ENCODE measurements at places on chromosomes 3 and 15.

GRCh38 chr15:45030743-45031142, 7.7 kb downstream of the SORD start:
- DNase-seq: no peak

DNA sequence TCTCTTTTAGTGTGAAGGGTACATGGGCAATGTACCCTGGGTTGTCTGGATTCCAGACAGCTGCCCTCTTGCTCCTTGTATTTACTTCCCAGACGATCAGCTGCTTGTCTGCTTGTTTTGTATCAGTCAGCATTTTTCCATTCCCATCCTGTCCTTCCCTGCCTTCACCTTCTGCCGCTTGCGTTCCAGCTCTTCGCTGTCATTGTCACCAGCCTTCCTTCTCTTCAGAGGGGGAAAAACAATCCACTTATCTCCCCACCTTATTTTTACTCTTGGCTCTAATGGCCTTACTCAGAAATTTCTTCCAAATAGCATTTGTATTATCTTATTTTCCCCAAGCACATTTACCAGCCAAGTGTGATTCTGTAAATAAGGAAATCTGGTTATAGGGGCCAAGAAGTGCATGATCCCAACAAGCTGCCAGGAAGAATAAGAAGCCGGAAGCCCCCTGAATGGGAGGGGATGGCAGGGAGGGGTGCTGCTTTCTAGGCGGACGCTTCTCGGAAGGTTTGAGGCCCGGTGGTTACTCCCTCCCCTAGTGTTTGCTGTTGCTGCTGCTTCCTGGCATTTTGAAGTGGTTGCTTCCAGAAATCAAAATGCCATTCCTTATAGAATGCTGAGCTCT, 497.6 kb downstream of the NTRK3 start:
- DNase-seq: no peak

DNA sequence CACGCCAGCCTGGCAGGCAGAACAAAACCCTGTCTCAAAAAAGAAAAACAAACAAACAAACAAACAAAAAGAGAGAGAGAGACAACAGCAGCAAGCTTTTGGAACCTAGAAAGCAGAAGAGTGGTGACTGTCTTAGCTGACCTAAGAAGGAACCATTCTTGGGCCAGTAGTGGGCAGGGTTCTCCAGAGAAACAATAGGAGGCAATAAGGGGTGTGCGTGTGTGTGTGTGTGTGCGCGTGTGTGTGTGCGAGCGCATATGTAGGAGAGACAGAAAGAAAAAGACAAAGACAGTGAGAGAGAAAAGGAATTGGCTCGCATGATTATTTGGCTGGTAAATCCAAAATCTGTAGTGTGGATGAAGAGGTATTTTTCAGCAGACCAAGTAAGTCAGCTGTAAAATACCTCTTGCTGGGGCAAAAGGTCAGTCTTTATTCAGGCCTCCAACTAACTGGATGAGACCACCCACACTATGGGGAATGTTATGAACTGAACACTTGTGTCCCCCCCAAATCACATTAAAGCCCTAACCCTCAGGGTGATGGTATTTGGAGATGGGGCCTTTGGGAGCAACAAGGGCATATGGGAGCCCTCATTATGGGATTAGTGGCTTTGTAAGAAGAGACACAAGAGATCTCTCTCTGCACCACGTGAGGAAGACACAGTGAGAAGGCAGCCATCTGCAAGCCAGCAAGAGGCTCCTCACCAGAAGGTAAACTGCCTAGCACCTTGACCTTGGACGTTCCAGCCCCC, 15.1 kb upstream of the BLM start:
- no peak for DNase-seq

GRCh38 chr3:29427266-29428103, 146.6 kb downstream of the RBMS3 start:
- no peak for DNase-seq

DNA sequence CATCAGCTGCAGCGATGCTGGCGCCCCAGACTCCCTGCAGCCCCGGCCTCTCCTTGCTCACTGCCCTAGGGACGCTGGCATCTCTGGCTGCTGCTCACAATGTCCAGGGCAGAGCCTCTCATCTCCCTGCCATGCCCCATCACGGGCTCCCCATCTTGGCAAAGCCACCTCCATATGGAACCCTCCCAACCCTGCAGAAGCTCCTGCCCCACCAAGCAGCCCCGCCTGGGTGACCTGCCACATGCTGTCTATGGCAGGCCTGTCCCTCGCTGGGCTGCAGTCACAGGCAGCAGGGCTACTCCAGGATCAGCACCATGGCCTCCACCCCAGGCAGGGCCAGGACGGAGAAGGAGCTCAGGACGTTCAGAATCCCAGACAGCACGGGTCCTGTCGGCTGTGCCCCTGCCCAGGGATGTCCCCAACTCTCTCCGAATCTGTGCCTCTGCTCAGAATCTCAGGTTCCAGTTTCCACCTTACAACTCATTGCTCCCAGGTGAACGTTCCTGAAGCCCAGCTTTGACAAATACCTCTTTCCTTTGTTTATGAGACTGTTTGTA, 58.4 kb downstream of the PLXNA1 start:
- DNase-seq: no peak

- no peak for DNase-seq
Measured at GRCh38 chr15:74994236-74994635, 1.1 kb upstream of the SCAMP5 start.

- DNase-seq: no peak
Measured at GRCh38 chr3:104687362-104687761, 679.3 kb upstream of the ALCAM start.

- no peak for DNase-seq
Measured at GRCh38 chr3:18234717-18235335, 190.3 kb downstream of the SATB1 start.

DNA sequence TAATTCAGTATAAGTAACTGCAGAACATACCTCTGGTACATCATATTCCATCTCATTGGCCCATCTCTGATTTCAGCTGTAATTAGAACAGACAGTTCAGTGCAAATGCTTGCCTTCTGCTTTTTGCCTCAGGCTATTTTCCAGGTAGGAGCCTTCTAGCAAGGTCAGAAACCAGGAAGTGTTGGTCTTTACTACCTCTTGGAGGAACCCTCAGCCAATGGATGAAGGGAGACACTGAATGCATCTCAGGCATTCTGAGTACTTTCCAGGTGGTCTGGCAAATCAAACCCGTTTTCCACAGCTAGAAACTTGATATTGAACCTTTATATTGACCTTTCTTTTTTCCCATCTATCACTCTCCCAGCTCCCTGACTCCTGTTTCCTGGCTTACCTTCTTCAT, 348.5 kb upstream of the SOX2 start:
- no peak for DNase-seq

DNA sequence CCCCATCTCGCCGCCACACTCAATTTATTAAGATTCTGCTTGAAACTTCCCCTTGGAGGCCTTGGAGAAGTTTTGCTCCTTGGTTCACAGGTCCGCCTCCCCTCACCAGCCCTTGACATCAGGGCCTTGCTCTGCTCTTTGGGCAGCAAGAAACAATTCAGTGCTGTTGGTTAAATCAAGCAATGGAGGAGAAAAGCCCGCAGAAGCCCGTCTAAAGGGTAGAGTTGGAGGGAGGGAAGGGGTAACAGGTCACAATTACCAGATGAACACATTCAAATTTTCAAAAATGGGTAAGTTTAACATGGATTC, 429 bp downstream of the PARP9 start:
- no peak for DNase-seq

- no peak for DNase-seq
Measured at GRCh38 chr3:140370686-140371085, 307.2 kb upstream of the TRIM42 start.

GRCh38 chr3:196320137-196320536, 2.1 kb upstream of the DYNLT2B start:
- DNase-seq: no peak

GRCh38 chr15:81336568-81336967, 12.6 kb upstream of the STARD5 start:
- DNase-seq: no peak

GRCh38 chr3:150469031-150469930, 61.2 kb downstream of the TSC22D2 start:
- no peak for DNase-seq

Data from activated CD8-positive, alpha-beta memory T cell treated with anti-CD3 and anti-CD28 coated beads for 1 hour (primary cell).